Activated T-helper 2 cell treated with anti-CD3 and anti-CD28 coated beads, Interferon-gamma antibody, Interleukin-2, Interleukin-4, amounts not matched to agents 10 μg/mL and 5 μg/mL and 100 μg/mL, durations not matched to agents 14 hours and 24 hours and 36 hours (primary cell): ENCODE measurements at places on chromosomes 11 and 22. TPM values are rescaled to one million over a fixed set of nuclear protein-coding genes. Genes with fewer than 3 reads are reported as not detected.

- no peak for DNase-seq
Observed at GRCh38 chr22:25327018-25327755, 107.7 kb downstream of the CRYBB2 start.

- no peak for DNase-seq
Observed at GRCh38 chr11:61922539-61922938, 5.2 kb upstream of the RAB3IL1 start.

GRCh38 chr22:31747441-31747840 is 2.5 kb downstream of the PRR14L start:
- no peak for DNase-seq

ELMOD1 gene
- not detected in 2 replicates for total RNA-seq

- no peak for DNase-seq
Observed at GRCh38 chr11:70247042-70247709, 23.3 kb upstream of the PPFIA1 start.

DNA sequence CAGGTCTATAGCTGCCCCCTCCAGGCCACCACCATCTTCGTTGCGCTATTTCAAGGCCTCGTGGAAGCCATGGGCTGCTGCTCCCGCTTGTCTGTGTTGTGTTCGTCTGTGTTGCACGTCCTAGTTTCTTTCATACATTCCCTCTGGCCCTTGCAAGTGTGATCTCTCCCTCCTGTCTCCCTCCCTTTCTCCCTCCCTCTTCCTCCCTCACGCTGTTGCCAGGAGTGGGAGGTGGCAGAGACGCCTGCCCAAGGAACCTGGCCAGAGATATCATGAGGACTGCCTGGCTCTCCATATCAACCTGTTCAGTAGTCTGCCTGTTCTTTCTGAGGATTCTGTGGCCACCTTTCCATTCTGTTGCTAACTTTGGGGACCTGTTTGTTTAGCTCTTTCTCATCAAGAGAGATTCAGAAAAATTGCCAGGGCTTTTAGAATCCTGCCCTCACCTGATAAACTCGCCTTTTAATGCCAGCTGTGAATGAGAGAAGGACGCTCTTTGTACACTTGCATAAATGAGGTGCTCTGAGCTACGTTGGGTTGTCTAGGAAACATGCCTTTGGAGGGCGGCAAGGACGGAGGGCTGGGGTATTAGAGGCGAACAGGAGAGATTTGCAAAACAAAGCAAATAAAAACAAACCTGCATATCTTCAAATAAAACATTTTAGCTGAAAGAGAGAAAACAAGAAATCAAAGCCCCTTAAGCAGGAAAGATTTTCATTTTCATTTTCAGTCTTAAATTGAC is 185.2 kb downstream of the TBC1D22A start:
- DNase-seq, result no peak

ISX gene
- total RNA-seq, result not detected in 2 replicates

C11orf87 gene
- not detected in 2 replicates for total RNA-seq

KCNQ1 gene
- total RNA-seq, result 3.4 and 4.0 TPM in 2 replicates

OR10D3 gene
- total RNA-seq, result not detected in 2 replicates

CNGA4 gene
- total RNA-seq, result not detected in 2 replicates

OAF gene
- total RNA-seq, result 2.8 and 2.9 TPM in 2 replicates

ABCC8 gene
- 0.30 TPM in 1 of 2 replicates, not detected in the other for total RNA-seq

DNA sequence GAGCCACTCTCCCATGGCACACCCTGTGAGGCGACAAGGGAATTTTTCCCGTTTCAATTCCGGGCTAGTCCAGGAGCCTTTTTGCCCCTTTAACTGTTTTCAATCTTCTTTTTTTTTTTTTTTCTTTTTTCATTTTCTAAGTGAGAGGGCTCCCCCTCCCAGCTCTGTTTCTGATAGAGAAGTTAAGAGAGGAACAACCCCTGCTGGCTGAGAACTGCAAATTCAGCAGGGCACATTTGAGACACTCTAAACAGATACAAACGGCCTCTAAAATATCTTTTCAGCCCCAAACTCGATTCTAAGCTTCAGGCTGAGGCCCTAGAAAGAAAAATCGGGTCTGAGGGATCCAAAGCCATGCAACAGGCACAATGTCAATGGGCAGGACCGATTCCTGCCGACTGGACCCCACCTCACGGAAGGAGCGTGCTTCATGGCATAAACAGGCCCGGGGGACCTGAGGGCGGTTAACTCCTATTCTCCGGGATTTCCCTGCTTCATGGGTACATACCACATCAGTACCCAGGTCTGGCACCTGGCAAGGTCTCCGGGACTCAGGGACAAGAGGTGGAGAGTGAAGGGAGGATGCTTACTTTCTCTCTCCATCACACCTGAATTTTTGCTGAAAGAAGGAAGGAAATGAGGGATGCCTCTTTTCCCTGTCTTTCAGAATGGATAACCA is 627.5 kb downstream of the BUD13 start:
- no peak for DNase-seq

RHOD gene
- total RNA-seq, result 0.30 and 0.39 TPM in 2 replicates

MRGPRX3 gene
- not detected in 2 replicates for total RNA-seq

DNA sequence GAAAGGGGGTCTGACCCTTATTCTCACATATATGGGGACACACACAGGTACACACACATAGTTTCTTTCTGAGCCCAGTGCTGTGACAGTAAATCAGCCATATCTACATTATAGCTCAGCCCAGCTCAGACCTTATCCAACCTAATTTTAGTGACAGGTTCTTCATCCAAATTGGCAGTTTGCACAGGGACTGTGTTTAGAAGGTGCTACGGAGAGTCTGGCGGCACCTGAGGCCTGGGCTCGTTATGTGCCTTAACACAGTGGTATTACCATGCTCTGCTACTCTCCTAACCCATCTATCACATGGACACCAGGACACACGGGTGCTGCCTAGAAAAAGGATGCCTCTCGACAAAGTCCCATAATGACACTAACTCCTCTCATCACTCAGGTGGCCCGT is 109.3 kb downstream of the GALNT18 start:
- no peak for DNase-seq

GRCh38 chr11:33842236-33842915 is 49.5 kb downstream of the LMO2 start:
- no peak for DNase-seq

HTR3A gene
- not detected in 2 replicates for total RNA-seq

DNA sequence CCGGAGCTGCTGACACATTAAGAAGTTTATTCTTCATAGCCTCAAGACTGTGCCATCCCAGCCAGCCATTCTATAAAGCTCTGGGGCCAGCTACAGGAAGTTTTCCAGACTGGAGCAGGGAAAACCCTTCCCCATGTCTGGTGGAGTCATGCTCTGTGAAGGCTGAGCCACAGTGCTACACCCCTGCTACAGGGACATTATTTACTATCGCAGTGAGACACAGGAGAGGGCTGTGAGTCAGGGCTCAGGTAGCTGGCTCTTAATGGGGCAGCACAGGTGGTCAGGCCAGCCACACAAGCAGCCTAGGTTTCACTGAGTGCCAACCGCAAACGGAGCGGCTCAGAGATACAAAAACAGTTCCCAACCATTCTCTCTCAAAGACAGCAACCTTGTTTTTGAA is 12.1 kb downstream of the HPS4 start:
- DNase-seq, result no peak

HNRNPUL2 gene
- 62.6 and 63.5 TPM in 2 replicates for total RNA-seq

AQP11 gene
- total RNA-seq, result 0.52 and 0.97 TPM in 2 replicates

TRIM22 gene
- 83.9 and 96.0 TPM in 2 replicates for total RNA-seq

DNA sequence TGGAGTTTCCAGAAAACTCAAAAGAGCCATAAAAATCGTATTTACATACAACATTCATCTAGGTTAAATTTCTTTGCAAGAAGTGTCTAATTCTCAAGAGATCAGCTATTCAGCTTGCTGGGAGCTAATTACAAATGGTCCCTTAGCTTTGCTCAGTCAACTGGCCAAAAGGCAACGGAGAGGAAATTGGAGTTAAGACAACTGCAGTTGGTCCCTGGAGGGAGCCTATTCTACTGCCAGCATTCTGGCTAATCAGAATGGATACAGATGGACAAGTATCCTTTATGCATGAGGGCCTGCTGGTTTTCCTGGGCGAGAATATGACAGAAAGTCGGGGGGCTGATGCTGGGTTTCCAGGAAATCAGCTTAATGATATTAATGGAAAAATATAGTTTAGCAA is 45.5 kb downstream of the KCNJ1 start:
- no peak for DNase-seq

UNC93B1 gene
- 12.3 and 14.1 TPM in 2 replicates for total RNA-seq

SOX6 gene
- total RNA-seq, result 0.34 TPM in 1 of 2 replicates, not detected in the other

DNA sequence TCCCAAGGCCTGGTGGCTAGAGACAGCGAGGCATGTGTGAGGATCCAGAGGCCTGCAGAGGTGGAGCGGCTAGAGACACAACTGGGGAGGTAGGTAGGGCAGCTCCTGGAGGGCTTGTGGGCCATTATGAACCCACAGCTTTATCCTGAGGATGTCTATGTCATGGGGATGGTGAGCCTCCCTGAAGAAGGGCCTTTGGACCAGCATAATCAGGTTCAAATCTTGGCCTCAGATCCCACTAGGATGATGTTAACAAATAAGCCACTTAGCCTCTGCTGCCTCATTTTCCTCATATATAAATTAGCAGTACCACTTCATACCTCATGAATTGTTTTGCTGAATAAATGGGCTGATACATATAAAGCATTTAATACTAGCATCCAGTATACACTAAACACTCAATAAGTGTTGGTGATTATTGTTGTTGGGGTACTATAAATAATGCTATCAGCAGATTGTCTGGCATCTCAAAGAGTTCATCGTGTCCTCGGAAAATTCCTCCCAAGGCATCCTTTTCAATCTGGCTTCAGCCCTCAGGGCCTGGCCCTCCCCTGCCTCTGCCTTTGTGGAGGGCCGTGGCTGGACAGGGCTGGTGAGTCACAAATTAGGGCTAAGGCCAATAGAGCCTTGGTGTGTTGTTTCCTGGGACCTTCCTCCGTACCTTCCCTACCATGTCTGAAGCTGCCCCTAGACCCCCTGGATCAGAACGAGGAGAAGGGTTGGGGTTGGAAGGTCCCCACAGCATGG is 30.9 kb upstream of the LRRC32 start:
- no peak for DNase-seq

DNA sequence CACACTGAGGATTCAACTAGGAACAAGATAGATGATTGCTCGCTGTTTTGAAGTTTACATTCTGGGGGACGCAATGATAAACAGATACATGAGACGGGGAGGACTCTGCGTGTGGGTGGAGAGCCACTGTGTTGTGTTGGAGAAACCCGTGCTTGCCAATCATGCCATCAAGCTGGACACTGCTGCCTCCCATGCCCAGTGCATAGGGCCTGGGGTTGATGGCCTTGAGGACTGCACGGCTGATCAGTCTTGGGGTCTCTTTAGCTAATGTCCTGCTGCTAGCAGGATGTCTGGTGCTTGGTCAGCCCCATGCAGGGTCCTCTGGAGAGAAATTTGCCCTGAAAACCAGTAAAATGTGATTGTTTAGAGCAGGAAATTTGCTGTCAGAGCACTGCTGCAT is 221.2 kb upstream of the B3GAT1 start:
- no peak for DNase-seq

GRCh38 chr11:27179334-27179733 is 138.7 kb downstream of the BBOX1 start:
- no peak for DNase-seq

DNA sequence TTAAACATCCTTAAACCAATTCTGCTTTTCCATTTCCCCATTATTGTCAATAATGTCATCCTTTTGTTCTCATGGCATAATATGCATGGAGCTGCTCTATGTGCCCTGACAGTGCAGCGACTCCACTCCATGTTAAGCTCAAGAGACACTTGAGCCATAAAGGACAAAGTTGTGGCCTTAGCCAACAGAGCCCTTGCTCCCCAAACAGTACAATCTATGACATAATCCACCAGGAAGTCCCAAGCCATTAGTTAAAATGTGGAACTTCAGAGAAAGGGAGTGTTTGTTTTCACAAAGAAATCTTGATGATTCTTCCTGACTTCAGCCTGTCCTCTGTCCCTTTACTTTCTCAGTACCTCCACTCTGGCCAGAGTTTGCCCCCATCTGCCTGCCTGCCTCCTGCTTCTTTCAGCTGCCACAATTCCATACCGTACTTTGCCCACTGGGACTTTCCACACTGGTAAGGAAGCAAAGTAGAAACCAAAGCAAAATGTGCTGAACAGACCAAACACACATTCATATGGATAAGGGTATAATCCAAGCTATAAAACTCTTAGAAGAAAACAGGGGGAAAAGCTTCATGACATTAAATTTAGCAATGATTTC is 46.3 kb upstream of the ZC3H12C start:
- no peak for DNase-seq

DNA sequence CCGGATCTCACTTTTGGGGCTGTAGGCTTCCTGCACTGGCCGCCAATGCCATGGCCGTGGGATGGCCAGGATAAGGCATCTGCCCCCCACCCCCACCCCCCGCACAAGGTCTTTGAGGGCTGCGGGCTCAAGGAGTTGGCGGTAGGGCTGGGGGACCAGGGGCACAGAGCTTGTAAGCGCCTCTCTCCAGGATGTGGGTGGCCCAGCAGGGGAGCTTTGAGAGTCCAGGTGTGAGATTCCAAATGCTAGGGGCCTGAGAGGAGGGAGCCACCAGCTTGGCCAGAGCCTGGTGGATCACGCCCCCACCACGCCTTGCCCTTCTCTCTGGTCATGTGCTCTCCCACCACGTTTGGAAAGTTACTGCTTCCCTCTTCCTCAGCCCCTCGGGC is 5.0 kb downstream of the CD81 start:
- DNase-seq, result no peak

DNA sequence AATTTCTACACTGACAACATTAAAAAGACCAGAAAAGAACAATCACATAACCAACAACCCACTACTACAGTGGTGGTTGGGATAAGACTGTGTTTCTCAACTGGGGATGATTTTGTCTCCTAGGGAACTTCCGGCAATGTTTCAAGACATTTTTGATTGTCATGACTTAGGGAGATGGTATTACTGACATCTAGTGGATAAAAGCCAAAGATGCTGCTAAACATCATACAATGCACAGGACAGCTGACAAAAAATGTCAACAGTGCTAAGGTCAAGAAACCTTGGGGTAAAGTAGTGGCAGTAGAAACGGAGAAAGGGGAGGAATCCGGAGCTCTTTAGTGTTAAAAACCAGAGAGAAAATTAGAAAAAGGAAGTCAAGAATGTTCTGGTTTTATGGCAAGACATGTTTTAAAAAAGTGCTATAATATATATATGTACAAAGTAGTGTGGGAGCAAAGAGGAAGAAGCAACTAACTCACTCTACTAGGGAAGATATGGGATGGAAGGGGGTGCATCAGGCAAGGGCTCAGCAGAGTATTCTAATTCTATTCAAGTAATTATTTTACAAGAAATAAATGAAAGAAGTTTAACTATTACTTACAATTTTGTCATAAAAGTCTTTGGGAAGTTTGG is 37.2 kb downstream of the CKAP5 start:
- DNase-seq, result no peak

GRCh38 chr22:28544431-28544868 is 135.2 kb downstream of the TTC28 start:
- DNase-seq, result no peak

- no peak for DNase-seq
Observed at GRCh38 chr11:129790106-129790505, 25.5 kb upstream of the TMEM45B start.

DNA sequence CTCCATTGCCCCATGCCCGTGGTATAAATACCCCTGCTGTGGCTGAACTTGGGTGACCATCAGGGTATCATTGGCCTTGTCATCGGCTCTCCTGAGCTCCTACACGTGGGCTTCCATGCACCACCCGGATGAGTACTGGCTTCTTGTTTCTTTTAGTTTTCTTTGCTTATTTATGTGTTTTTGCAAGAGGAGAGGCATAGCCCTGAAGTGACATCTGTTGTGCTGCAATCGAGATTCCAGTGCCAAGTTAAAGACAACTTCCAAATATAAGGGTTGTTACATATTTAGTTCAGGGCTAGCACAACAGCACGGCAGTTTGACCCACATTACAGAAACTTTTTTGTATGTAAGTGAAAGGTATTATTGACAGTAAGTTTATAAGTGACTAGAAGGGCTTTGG is 1087.1 kb downstream of the TBC1D22A start:
- DNase-seq, result no peak
